8988T (cell line): ENCODE measurements at places on chromosomes 5 and 9.

GRCh38 chr5:54357408-54358058 lies 47.2 kb upstream of the ARL15 start:
- no peak for DNase-seq

- no peak for DNase-seq
Measured at GRCh38 chr5:81003811-81004386, 43.7 kb downstream of the RASGRF2 start.

DNA sequence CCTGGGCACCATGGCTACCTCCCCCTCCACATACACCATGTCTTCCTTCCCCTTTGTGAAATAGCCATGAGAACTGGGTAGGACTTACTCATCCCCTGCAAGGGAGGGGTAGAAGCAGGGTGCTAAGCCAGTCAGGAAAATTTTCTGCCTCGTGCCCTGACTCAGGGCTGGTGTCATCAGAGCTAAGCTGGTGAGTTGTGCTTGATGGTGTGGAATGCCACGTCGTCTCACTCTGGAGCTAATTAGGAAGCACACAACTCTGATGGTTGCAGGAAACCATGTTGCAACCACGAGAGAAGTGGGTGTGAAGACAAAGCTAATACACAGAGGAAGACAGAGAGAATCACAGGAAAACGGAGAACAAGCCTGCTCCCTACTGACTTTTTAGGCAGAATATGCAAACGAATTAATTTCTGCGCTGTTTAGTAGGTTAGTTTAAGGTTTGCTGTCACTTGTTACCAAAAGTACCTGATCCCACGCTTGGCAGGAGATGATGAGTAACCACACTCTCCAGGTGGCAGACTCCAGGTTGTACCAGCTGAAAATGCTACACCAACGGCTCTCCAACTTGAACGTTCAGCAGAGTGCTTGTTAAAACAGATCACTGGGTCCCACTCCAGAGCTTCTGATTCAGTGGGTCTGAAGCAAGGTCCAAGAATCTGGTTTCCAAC lies 54.5 kb downstream of the STK10 start:
- no peak for DNase-seq

GRCh38 chr9:137128862-137129455 lies 10.0 kb upstream of the GRIN1 start:
- DNase-seq = peak; percentile 21

DNA sequence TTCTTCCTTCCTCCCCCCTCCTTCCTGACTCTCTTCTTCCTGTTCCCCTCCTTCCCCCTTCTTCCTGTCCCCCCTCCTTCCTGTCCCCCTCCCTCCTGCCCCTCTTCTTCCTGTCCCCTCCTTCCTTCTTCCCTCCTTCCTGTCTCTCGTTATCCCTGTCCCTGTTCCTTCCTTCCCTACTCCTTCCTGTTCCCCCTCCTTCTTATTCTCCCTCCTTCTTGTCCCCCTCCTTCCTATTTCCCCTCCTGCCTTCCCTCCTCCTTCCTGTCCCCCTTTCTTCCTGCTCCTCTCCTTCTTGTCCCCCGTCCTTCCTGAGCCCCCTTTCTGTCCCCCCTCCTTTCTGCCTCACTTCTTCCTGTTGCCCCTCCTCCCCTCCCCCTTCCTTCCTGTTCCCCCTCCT lies 70.6 kb downstream of the COL5A1 start:
- no peak for DNase-seq

DNA sequence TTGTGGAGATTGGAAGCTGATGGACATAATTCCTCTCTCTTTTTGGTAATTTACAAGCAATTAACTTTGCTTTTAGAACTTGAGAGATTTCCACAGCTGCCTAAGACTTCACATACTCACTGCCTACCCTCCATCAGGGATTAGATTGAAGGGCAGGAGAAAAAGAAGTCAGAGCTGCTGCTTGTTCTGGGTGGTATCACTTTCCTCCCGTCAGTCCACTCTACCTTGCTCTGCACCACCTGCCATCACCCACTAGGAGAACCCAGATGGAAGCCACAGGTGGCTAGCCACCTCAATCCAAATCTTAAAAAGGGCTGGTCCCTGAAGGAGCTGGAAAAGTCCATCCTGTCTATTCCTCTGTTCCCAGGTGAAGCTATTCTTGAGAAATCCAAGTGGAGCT lies 10.5 kb downstream of the IRF1 start:
- no peak for DNase-seq

- DNase-seq = peak; percentile 65
Measured at GRCh38 chr9:91421128-91421765, 2.4 kb downstream of the NFIL3 start.

DNA sequence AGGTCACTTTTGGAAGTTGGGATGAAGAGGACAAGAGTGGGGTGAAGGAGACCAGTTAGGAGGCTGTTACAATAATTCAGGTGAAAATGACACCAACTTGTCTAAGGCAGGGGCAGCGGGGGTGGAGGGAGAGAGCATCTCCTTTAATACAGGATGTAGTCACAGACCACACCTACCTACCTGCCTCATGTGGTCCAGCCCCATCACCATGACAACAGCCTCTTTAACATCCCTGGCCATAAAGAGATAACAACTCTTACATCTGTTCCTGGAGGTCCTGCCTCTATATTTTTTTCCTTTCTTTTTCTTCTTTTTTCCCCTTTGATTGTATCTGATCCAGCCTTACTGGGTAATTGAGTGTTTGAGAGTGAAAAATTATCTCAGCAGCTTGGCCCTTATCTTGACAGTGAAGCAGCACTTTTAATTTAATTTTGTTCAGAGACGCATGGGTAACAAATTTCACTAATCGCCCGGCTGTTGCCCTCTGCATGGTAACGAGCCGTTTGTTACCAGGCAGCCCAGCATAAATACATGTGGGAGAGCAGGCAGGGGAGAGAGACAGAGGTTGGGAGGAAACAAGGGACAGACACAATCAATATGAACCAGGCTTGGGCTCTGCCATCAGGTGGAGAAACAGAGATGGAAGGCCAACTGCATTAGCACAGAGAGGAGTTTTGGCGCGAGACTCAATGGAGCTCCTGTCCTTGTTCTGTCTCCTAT lies 338.1 kb downstream of the ASTN2 start:
- no peak for DNase-seq

GRCh38 chr9:96619124-96619465 lies 548 bp downstream of the CDC14B start:
- no peak for DNase-seq

- peak; percentile 61 for DNase-seq
Measured at GRCh38 chr5:139422307-139422893, 16.9 kb downstream of the DNAJC18 start.

GRCh38 chr5:169298193-169298592 lies 2.7 kb downstream of the SLIT3 start:
- DNase-seq = no peak

DNA sequence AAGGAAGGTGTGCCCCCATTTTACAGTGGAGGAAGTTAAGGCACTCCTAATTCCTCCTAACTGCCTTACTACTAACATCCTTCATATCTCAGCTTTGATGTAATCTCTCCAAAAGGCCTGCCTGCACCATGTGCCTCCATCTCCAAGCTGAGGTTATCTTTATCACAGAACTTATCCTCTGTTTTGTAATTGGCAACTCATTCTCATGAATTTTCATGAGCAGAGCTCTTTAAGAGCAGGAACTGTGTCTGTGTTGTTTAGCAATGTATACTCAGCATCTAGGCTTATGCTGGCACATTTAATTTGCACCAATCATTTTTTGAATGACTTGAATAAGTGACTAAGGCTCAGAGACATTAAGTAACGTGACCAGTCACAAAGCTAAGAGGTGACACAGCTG lies 147.9 kb upstream of the VLDLR start:
- no peak for DNase-seq

GRCh38 chr5:137735555-137736284 lies at the start of gene KLHL3:
Gene KLHL3 (minus strand): TSS chr5:137736089. CDS start chr5:137735646, 443 bp downstream.
- peak; percentile 35 for DNase-seq

DNA sequence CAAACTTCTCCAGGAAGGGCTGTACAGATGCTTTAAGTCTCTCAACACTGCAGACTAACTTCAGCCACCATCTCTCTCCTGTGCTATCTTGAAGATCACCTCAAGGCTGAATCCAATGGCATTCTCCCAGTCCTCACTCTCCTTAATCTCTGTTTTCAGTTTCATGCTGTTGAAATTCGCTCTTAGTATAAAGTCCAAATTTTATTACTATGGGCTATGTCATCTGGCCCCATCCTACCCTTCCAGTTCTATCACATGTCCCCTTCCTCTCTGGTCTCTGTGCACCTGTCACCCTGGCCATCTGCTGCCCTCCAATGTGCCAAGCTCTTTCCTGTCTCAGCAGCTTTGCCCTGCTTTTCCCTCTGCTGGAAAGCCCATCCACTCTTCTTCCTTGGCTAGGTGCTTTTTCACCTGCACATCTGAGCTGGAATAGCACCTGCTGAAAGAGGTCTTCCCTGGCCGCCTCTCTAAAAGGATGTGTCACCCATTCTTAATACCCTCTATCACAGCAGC lies 284.7 kb upstream of the MAP3K1 start:
- no peak for DNase-seq

DNA sequence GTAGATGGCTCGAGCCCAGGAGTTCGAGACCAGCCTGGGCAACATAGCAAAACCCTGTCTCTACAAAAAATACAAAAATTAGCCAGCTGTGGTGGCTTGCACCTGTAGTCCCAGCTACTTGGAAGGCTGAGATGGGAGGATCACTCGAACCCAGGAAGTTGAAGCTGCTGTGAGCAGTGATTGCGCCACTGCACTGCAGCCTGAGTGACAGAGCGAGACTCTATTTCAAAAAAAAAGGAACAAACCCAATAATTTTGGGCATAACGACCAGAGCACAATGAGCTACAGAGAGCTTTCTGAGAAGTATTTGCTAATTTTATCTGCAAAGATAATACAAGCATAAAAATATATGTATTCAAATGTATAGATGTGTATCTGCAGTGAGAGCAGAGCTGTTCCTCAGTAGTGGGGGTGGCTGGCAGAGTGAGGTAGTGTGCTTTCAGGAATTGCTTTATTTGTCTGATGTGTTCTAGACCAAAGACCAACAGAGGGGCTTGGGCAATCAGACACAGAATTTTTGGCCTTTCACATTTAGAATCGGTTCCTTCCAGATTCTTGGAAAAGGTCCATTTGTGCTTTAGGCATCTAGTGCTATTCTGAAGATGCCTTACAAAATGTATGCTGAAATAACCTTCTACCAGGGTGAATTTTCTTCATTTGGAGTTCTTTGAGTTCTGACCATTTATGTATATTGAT lies 5.2 kb downstream of the DOCK8 start:
- DNase-seq = no peak

DNA sequence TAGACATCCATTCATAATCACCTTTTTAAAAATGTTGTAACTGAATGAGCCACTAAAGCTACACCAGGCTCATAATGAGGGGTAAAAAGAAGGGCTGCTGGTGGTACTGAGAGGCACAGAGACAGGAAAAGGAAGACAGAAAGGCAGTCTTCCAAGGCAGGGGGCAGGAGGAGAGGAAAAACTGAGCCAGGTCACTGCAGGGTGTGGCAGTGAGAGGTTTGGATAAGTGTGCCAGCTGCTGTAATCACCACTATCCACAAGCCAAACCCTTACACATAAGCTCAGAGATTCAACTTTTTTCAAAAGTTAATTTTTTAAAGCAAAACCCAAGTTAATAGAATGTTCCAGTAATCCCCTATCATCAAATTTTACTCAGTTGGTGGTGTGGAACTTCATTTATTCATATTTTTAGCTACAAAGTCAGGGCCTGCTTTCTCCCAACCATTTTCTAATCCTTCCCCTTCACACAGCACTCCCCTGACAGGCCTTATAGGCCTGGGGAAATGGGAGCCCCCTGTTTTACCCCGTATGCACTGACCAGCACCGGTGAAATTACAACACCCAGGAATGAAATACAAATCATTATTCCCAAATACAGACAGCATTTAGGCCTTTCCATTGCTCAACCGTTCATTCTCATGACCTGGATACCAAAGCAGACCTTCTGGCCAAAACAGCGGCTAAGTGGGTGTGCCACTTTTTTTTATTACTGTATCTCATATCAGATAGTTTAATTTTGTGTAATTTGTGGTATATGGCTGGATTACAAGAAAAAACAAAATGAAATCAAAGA lies 76.3 kb downstream of the EFNA5 start:
- no peak for DNase-seq

DNA sequence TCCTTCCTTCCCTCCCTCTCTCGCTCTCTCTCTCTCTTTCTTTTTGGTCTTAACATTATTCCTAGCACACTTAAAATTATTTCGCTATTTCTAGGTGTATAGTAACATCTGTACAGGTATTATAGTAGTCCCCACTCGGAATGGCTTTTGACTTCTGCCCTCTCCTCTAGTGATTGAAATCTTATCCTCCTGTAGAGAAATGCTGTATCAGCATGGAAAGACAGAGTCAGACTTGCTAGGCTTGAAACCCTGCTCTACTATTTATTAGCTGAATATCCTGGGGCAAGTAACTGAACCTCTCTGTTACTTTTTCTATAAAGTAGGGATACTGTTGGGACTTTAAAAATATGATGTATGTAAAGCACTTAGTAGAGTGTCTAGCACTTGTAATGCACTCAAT lies 681.9 kb upstream of the C9orf72 start:
- no peak for DNase-seq

GRCh38 chr9:34587271-34587670 lies 2.3 kb downstream of the CNTFR start:
- no peak for DNase-seq

DNA sequence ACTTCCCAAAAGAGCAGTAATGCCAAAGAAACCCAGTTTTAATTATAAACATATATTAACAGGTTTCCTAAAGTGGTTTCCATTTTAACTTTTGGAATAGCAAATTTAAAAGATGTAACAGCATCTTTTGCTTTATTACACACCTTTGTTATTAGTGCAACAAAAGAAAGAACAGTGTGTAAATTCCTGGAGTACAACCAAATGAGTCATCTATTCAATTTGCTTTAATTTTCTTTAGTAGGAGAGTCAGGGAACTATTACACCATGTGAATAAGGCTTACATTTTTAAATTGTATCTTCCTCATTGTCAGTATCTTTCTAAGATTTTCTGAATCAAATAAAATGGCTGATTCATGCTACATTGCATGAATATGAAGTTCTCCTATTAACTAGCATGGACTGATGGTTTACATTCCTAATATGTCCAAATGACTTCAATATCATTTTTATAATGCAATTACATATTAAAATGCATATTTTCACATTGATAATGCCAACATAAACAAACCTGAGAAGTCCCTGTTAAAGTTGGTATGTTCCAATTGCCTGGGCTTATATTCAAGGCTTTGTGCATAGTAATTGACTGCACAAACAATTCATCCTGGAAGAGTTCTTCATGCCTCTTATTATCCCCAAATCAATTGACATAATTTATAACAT lies 22.5 kb downstream of the EDIL3 start:
- DNase-seq = no peak
